ENCODE measurements at places on chromosomes 1 and 21. TPM values are rescaled to one million over a fixed set of nuclear protein-coding genes. Genes with fewer than 3 reads are reported as not detected.
A peak's percentile ranks its signal among the peaks of the same experiment; 100 is the strongest.

- no peak overlapping the region for H3K27ac ChIP-seq
- H3K27me3 ChIP-seq = no peaks in the 10 kb centered on the region
- no peak for DNase-seq
- H3K4me3 ChIP-seq = no peak overlapping the region
- peaks cover 14% of the 10 kb centered on the region for H3K4me1 ChIP-seq
- H3K36me3 ChIP-seq = no peaks in the 10 kb centered on the region
Measured at GRCh38 chr1:89068291-89068690, 3.3 kb upstream of the GBP1 start.

GRCh38 chr1:47449822-47450552 is 12.1 kb downstream of the FOXD2 start:
- no peak overlapping the region for H3K27ac ChIP-seq
- no peaks in the 10 kb centered on the region for H3K36me3 ChIP-seq
- peaks cover 3% of the 10 kb centered on the region for H3K4me1 ChIP-seq
- H3K27me3 ChIP-seq = peaks cover 93% of the 10 kb centered on the region

GRCh38 chr21:45607021-45607908 is 36.3 kb upstream of the PCBP3 start:
- H3K27ac ChIP-seq = no peak overlapping the region
- peaks cover 6% of the 10 kb centered on the region for H3K4me1 ChIP-seq
- no peak overlapping the region for H3K4me3 ChIP-seq
- peaks cover 32% of the 10 kb centered on the region for H3K27me3 ChIP-seq

- H3K27me3 ChIP-seq = no peaks in the 10 kb centered on the region
- DNase-seq = no peak
- no peak overlapping the region for H3K4me3 ChIP-seq
- peaks cover 75% of the 10 kb centered on the region for H3K36me3 ChIP-seq
- peaks cover 94% of the 10 kb centered on the region for H3K4me1 ChIP-seq
- peak overlapping the region; percentile 42 for H3K27ac ChIP-seq
Measured at GRCh38 chr1:225413708-225414375, 14.0 kb downstream of the LBR start.

GRCh38 chr1:219189952-219190351 is 16.3 kb downstream of the LYPLAL1 start:
- H3K27ac ChIP-seq = no peak overlapping the region
- H3K36me3 ChIP-seq = peaks cover 7% of the 10 kb centered on the region
- H3K4me3 ChIP-seq = no peak overlapping the region
- no peaks in the 10 kb centered on the region for H3K27me3 ChIP-seq
- H3K4me1 ChIP-seq = peaks cover 24% of the 10 kb centered on the region

DNA sequence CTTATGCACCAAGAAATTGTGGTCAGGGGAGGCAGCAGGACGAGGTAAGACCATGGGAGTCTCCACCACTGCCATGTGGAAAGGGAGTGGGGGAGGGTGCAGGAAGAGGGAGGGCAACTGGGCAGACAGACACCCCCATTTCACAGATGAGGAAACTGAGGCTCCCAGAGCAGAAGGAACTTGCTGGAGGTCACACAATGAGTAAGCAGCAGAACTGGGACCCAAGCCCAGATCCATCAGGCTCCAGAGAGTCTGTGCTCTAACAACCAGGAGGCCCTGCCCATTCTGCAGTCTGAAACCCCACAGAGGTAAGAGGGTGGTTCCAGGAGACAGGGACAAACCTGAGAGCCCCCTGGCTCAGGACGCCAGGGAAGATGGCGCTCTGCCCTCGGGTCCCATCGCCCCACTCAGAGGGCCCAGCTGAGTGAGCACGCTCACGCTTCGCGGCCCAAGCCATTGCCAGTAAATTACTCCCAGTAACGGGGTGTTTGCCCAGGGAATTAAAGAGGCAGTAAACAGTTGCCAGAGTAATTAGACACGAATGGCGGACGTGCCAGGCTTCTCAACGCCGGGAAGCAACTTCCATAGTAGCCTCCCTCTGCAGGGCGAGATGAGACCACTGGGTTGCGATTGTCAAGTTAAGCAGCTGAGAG is 59.2 kb downstream of the MATN1 start:
- H3K36me3 ChIP-seq = no peaks in the 10 kb centered on the region
- no peaks in the 10 kb centered on the region for H3K27me3 ChIP-seq
- no peak overlapping the region for H3K27ac ChIP-seq
- no peaks in the 10 kb centered on the region for H3K4me1 ChIP-seq

DNA sequence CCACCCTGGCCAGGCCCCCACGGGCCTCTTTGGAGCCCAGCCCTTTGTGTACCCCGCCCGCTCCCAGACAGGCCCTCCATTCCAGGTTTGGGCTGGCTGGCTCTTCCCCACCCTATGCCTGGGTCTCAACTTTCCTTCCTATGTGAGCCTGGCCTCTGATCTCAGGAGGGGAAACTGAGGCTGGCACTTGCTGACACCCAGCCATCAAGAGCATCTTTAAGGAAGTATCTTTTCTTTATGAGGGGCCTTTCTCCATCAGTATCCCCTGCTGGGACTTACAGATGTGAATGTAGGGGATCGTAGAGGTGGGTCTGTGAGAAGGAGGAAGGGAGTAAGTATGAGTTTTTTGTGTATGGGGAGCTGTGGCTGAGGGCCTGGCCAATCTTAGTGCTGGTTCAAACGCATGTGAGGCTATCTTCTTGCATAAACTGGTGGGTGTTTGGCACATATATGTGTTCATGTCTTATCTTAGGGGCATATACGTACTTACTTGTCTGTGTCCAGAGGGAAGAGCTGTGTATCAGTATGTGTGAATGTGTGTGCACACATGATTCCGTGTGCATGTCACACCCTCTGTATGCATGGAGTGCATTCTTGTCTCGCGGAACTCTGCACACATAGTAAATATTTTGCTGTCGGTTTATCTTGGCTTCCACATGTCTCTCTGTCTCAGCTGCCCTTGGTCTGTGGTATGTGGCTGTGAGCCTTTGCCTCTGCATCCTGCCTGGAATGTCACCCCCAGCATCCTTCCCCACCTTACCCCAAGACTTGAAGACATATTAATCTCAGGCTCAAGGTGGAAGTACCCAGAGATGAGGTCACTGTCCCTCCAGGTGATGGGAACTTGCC is 5.4 kb downstream of the NECTIN4 start:
- H3K4me3 ChIP-seq = no peak overlapping the region
- no peak overlapping the region for H3K27ac ChIP-seq
- H3K27me3 ChIP-seq = no peaks in the 10 kb centered on the region
- DNase-seq = no peak
- no peaks in the 10 kb centered on the region for H3K36me3 ChIP-seq
- H3K4me1 ChIP-seq = no peaks in the 10 kb centered on the region

DNA sequence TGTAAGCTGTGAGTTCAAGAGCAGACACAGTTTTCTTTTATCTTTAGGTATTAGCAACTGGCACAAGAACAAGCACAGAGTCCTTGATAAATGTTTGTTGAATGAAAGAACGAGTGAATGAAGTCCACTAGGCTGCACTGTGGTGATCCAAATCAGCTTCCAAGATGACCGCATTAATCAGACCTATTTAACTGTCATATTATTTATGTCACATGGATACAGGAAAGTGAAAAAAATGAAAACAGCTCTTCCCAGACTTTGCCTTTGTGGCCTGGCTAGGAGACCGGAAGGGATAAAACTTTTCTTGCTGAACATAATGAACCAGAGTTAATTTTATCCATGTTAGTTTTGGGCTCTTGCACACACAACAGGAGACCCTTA is 261.3 kb downstream of the TNR start:
- no peaks in the 10 kb centered on the region for H3K27me3 ChIP-seq
- H3K27ac ChIP-seq = no peak overlapping the region
- no peaks in the 10 kb centered on the region for H3K4me1 ChIP-seq
- no peaks in the 10 kb centered on the region for H3K36me3 ChIP-seq

GRCh38 chr1:204945565-204945977 is 74.9 kb downstream of the NFASC start:
- H3K27me3 ChIP-seq = no peaks in the 10 kb centered on the region
- H3K27ac ChIP-seq = no peak overlapping the region
- no peak for DNase-seq
- H3K4me1 ChIP-seq = no peaks in the 10 kb centered on the region

The ALG6 gene
- total RNA-seq = 11.4 TPM

- no peaks in the 10 kb centered on the region for H3K27me3 ChIP-seq
- H3K27ac ChIP-seq = no peak overlapping the region
- H3K4me3 ChIP-seq = no peak overlapping the region
- no peaks in the 10 kb centered on the region for H3K4me1 ChIP-seq
- H3K36me3 ChIP-seq = no peaks in the 10 kb centered on the region
Measured at GRCh38 chr1:238018214-238018613, 127.5 kb upstream of the ZP4 start.

The OPRD1 gene
- total RNA-seq = 0.83 TPM

DNA sequence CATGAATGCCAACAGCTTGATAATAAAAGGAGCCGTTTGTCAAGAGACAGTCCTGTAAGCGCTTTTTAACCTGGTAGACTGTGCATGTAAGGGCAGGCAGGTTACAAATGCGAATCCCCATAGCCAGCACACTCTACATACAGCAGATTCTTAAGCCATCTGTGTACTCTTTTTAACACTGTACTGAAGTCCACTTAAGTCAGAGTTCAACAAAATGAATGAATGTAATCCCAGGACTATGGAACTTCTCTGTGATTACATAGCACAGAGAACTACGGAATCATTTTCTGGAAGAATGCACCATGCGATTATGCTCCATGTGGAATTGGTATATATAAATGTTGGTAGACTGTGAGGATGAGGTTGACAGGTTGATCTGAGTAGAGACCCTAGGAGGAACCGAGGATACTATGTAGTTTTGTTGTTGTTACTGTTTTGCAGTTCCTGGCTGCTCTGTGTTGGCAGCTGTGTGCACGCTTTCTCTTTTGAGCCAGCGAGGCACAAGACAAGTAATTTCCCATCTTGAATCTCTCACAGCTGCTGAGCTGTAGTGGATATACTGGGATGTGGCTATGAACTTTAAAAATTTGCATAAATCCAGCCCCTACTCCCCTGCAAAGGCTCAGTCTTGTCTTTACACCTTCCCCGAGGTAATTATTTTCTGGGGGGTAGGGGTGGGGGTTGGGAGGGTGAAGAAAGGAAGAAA is 21.9 kb downstream of the LRRC8D start:
- peak overlapping the region; percentile 74 for H3K27ac ChIP-seq
- no peak for DNase-seq
- H3K36me3 ChIP-seq = no peaks in the 10 kb centered on the region

DNA sequence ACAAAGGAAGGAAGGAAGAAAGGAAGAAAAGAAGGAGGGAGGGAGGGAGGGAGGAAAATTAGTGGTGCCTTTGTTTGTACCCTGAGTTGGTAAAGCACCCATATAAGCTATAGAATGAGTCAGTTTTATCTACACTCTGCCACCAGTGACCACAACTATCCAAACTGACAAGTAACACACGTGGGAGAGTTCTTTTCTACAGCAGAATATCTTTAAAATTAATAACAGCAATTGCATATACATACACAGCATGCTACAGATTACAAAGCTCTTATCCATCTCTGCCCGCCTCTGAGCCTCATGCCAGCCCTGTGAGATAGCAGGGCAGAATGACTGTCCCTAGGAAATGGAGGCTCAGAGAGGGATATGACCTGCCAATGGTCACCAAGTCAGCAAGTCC is 20.3 kb downstream of the CDCP2 start:
- no peak overlapping the region for H3K4me3 ChIP-seq
- H3K27ac ChIP-seq = no peak overlapping the region
- H3K27me3 ChIP-seq = no peaks in the 10 kb centered on the region
- no peak for DNase-seq

DNA sequence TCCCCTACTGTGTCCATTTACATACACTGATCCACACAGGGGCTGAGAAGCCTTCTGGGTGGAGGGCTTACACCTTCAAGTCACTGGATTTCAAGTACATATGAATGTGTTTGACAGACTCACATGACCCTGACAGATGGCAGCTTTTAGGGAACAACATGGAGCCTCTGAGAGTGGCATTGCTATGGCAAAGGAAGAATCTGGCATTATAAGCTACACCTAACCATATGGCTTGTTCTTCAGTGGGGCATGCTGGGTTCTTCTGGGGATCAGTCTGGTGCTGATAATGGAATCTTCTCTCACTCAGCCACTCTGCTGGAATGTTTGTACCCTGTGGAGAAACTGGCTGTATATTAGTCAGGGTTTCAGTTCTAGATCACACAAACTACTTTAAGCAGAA is 68.5 kb upstream of the PDE4B start:
- H3K27me3 ChIP-seq = no peaks in the 10 kb centered on the region
- H3K27ac ChIP-seq = no peak overlapping the region
- H3K4me1 ChIP-seq = no peaks in the 10 kb centered on the region
- no peak for DNase-seq
- no peak overlapping the region for H3K4me3 ChIP-seq
- H3K36me3 ChIP-seq = no peaks in the 10 kb centered on the region

DNA sequence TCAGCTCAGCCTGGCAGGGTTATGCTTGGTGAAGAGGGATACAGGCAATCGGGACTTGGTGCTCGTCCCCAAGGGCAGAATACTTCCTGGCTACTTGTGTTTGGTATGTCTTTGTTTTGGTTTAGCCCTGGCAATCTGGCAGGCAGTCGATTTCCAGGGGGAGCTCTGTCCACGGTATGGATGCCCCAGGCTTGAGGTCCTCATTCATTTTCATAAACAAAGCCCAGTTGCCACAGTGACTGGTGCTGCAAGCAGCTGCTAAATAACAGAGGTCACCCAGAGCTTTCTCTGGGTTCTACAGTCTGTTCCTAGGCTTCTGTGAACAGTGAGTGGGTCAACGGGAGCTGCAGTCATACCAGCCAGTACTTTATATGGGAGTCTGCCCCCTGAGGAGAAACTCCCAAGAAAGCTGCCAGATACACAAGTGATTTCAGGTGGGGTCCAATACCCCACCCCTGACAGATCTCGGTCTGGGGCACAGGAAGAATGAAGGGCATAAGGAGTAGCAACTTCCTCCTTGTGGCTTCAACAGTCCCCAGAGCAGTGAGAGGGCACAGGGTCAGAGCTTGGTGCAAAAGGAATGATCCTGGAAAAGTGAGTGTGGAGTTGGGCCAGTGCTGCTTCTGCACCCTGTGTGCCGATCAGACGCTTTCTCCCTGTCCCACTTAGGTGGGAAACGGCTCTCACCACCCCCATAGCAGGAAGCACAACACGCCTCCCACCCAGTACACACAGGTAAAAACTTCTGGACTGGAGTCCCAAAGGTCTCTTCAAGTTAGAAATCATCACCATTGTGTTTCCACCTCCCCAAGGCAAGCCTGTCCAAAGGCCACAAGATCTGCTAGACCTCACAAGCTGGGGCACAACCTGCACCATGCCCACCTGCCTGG is 55.5 kb downstream of the TGFBR3 start:
- no peaks in the 10 kb centered on the region for H3K27me3 ChIP-seq
- peaks cover 72% of the 10 kb centered on the region for H3K4me1 ChIP-seq
- peak overlapping the region; percentile 64 for H3K27ac ChIP-seq
- H3K36me3 ChIP-seq = no peaks in the 10 kb centered on the region

DNA sequence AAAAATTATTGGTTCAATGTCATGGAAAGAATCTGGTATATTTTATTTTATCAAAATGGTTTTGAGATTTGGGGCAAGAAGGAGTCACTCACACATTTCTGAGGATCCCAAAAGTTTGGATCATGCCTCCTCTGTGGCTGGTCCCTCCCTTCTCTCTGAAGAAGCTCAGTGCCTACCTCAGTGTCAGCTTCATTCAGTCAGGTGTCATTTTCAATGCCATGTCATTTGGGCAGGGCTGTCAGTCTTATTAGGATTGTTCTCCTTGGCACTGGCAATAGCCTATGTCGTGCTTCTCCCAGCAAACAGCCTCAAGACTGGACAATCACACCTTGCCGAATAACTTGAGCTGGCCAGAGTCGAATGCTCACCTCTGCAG is 264.5 kb upstream of the CAMK1G start:
- H3K4me1 ChIP-seq = no peaks in the 10 kb centered on the region
- no peak for DNase-seq
- H3K27ac ChIP-seq = no peak overlapping the region

- no peaks in the 10 kb centered on the region for H3K36me3 ChIP-seq
- peaks cover 25% of the 10 kb centered on the region for H3K4me1 ChIP-seq
- no peak for DNase-seq
- no peak overlapping the region for H3K27ac ChIP-seq
Measured at GRCh38 chr1:173062150-173062938, 11.6 kb upstream of the TNFSF18 start.

All from sigmoid colon (tissue), 7 donors.